ENCODE measurements at places on chromosomes 6 and 20.
A peak's percentile ranks its signal among the peaks of the same experiment; 100 is the strongest.

GRCh38 chr20:41141153-41141815 is 3.9 kb downstream of the PLCG1 start:
- peak; percentile 63 for DNase-seq

DNA sequence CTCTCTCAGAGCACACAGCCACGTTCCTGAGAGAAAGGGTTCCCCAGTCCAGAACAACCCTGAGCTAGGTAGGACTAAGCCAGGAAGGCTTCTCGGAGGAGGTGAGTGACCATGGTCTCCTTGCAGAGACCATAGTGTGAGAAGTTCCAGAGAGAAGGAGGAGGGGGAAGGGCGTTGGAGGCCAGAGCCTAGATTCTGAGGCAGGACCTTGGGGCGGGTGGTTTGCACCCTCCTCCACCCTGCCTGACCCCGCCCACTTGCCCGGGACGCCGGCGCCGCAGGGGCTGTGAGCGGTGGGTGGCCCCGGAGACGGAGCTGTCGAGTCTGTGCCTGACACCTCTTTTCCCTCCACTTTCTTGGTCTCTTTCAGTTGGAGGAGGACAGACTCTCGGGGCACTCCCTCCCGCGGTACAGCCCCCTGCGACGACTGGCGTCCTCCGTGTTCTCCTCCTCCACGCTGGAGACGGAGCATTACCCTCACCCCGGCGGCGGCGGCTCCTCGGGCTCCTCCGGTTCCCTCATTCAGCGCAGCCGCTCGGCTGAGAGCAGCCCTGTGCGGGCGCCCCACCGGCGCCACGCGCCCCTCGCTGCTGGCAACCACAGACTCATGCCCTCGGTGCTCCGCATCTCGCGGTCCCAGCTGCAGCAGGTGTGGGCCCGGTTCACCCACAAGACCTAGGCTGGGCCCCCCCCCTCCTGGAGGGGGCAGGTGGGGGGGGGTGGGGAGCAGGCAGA is 26.2 kb downstream of the TTBK1 start:
- no peak for DNase-seq

DNA sequence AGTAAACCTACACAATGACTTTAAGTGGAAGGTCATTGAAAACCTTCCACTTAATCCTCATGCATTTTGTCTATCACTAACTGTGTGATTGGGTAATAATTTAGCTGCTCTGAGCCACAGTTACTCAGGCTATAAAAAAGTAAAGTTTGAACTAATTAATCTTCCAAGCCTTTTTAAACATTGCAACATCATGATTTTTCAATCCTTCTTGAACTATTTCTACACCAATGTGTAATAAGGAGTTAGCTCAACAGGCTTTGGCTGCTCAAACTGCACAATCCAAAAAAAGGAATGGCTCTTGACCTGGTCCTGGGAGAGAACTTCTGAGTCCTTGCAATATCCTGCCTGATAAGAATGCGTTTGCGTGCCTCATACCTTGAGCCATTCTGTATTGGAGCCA is 34.8 kb upstream of the FILIP1 start:
- DNase-seq: no peak

GRCh38 chr6:35687658-35688604 is 784 bp downstream of the FKBP5 start:
- DNase-seq: peak; percentile 40

GRCh38 chr6:87444362-87444761 is 28.4 kb upstream of the SLC35A1 start:
- no peak for DNase-seq

DNA sequence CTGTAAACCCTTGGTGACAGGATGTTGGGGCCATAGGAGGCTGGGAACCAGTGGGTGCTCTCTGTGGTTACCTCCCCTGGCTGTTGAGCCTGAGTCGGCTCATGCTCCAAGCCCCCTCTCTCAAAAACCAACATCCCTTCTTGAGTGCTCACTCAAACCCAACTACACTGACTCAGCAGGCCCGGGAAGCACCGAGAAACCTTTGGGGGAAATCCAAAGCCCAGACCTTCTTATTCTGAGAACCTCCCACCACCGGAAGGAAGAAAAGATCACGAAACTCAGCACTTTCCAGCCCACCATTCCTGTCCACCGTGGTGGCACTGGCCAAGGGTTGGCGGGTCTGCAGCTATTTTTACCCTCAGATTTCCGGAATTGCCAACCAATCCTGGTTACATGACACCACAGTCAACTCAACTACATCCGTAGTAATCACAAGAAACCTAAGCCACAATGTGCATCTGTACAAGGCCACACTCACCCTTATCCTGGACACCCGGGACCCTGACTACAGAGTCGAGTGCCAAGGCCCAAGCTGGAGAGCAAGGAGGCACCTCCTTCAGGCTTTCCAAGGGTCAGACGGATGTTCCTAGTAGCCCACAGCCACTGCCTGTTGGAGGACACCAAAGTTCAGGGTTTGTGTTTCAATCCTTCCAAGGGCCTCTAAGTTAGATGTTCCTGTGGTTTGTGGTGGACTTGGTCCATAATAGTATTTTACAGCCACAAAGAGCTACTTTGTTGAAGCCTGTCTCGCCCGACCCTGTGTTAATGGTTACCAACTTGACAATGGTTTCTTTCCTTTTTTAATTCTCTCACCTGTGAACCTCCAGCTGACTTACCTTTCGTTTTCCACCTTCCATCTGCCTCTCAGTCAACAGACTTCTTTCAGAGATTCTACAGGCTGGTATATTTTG is 317.0 kb downstream of the CDC5L start:
- DNase-seq: no peak

DNA sequence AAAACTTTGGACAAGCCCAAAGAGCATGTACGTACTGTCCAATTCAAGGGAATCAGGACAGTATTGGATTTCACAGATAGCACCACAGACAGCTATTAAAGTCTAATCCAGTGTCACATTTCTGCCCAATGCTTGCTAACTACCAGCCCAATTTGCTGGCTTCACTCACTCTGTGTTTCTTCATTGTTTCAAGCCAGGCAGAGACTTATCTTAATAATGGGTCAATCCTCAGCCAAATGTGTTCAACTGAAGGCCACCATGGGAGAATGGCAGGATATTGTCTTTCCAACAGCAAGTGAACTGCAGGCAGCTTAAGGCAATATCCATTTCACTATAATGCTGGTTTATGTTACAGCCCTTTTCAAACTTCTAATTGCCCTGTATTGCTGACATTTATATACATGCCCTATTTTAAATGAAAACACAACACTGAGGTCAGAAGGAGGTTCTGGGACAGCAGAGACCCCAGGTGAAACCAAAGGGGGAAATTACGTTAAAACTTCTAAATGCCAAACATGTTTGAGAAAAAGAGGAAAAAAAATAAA is 142.1 kb upstream of the RSPO3 start:
- no peak for DNase-seq

GRCh38 chr6:33772902-33773472 is 15.9 kb downstream of the LEMD2 start:
- no peak for DNase-seq

- DNase-seq: peak; percentile 18
Measured at GRCh38 chr20:1001911-1002681, at the start of gene RSPO4. Gene RSPO4 (minus strand): TSS chr20:1002311. CDS start chr20:1002164, 147 bp downstream.

- no peak for DNase-seq
Measured at GRCh38 chr6:1063671-1064355, 248.1 kb upstream of the FOXQ1 start.

DNA sequence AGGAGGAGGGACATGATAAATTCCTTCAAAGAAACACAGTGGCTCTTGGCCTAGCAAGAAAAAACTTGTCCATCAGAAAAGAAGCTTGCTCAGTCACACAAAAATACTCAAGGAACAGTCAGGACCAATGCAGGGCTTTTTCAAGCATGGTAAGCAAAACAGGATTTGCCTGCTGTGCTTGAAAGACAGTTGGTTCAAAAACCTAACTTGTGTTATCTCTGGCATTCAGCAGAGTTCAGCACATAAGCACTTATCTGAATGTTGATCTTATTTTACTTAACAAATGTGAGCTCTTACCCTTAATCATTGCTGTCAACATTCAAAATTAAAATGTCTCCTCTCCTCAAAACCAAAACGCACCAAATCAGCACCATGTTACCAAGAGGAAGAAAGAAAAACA is 38.3 kb downstream of the ATG5 start:
- no peak for DNase-seq

- DNase-seq: no peak
Measured at GRCh38 chr20:42688576-42688975, 501.1 kb downstream of the PTPRT start.

DNA sequence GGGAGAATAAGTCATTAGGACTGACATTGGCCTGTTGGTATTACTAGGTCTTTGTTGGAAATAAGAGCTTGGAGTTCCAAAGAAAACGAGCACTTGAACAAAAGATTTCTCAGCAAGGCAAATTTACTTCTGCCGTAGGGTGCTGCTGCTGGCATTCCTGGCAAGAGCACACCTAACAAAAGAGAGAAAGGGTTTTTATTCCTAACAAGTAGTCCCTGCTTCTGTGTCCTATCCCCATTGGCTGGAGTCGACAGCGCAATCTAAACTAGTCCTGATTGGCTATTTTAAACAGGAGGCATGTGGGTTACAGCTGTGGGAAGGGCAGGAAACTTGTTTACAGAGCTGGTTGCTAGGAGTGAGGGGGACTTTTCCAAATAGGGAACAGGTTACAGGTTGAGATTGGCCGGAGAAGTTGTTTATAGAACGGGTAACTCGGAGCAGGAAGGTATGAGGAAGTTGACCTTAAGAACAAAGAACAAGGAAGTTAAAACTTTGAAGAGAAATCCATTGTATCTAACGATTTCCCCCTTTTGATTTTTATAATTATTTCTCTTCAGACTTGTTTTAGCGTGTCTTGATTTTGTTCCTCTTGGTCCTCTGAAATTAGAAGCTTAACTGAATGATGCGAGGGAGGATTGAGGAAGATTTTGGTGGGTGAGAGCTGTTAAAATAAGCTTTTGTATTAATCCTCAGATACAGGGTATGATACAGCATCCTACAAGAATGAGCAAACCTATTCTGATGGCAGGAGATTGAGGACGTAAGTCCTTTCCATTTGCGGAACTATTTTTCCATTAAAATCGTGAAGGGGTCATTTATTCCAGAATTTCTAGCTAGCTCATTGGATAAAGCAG is 3.4 kb upstream of the ZNFX1 start:
- peak; percentile 33 for DNase-seq

DNA sequence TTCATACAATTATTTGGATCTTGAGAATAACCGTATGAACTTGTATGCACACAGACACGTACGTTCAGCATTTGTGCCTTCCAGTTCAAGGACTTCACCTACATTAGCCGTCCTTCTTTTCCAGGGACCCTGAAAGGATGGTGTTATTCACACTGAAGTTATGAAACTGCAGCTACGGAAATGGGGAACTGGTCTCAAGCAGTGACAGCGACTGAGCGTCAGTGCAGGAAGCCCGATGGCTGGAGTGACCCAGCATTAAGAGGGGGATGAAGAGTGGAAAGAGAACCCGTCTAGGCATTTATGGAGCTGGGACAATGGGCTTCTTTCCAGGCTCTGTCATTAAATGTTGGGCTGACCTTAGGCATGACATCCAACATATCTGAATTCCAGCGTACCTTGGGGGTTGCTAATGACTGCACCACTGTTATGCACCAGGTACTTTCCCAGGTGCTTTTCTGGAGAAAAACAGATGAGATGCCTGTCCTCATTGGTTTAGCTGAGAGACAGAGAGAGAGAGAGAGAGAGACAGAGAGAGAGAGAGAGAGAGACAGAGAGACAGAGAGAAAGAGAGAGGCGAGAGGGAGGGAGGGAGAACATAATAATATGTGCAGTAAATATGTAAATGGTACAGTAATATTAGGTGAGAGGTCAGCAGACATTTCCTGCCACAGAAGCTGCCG is 204.7 kb upstream of the EXOC2 start:
- DNase-seq: no peak

- no peak for DNase-seq
Measured at GRCh38 chr6:130593200-130593599, 227.4 kb downstream of the TMEM200A start.

DNA sequence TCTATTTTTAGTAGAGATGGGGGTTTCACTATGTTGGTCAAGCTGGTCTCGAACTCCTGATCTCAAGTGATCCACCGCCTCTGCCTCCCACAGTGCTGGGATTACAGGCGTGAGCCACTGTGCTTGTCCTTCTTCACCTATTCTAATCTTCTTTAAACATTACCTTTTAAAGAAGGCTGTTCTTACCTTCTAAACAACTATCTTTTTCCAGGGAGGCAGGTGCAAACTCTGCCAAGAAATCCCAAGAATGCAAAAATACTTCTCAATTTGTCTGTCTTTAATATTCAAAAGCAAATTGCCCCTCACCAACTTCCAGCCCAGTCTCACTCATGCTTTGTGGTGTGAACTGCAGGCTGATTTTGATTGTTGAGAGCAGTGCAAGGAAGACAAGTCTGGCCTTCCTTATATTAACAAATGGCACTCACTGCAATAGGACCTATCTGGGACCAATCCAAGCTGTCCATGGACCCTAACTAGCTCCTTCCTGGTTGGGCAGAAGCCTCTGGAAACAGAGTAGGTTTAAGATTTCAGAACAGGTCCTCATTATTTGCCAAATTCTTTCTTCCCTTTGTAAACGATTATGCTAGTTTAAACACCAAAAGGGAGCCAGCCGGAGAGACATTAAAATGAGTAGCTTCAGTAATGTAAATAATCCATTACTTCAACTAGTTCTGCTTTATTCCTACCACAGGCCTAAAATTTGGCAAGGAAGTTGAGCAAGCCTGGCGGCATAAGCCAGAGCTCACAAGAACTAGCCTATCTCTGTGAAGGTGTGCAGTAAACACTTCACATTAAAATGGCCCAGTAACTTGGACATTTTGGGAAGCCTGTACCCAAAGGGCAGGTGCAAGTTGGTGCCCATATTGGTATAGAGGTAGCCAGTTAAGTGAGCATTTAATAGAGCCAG is 1.6 kb downstream of the SCAND1 start:
- DNase-seq: no peak

GRCh38 chr6:98044791-98045470 is 761.9 kb upstream of the MMS22L start:
- no peak for DNase-seq

DNA sequence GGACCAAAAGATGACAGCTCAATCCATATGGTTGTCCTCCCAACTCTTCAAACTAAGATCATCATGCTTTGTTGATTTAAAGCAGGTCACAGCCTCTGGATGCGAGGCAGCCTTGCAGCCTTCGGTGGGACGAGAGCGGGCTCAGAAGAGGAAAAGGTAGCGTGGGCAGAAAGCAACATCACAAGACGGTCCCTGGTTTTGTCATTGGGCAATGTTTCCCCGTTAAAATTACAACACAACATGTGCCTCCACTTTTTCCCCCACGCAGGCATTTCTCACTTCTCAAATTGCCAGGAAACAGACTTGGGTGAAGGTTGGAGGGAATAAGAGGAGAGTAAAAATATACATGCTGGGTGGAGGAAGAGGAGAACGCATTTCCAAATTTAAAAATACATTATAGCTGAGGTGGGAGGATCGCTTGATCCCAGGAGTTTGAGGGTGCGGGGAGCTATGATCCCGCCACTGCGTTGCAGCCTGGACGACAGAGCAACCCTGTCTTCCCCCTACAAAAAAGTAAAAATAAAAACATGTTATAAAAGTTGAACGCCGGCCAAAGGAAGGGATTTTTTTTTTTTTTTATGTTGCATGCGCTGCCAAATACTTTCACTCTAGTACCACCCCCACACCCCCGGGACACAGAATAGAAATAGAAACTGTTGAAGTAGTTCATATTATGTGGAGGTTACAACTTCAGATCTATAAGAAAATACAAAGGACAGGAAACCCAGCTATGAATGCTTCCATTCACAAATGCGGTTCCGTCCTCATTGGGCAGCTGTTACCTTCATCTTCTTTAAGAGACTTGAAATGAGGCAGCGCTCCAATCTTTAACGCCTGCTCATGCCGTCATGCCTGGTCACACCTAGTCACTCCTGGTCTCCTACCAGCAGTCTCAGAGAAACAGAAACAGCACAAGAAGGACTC is 13.9 kb upstream of the NAA20 start:
- no peak for DNase-seq

GRCh38 chr6:8429821-8430220 is 5.5 kb downstream of the SLC35B3 start:
- DNase-seq: no peak
